ENCODE measurements at places on chromosomes 2 and 18.

DNA sequence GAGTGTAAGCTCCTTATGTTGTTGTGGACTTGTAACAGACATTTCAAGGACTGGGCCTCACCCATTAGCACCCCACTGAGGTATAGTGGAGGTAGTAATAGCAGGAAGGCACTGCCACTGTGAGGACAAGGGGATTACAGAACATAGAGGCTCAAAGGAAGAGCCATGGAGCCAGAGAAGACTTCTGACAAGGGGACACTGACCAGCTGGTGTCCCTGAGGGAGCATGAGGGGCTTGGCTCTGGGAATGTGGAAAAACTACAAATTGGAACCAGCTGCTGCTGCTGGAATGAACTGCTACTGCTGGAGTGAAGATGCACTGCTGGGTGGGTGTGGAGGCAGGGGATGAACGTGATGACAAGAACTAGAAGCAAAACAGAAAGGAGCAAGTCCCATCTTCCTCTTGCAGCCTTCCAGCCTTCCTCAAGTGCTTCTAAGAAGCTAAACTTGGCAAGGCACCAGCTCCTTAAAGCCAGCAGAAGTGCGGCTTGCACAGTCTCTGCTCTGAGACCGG, 167.3 kb upstream of the NOSTRIN start:
- DNase-seq = peak; percentile 70

DNA sequence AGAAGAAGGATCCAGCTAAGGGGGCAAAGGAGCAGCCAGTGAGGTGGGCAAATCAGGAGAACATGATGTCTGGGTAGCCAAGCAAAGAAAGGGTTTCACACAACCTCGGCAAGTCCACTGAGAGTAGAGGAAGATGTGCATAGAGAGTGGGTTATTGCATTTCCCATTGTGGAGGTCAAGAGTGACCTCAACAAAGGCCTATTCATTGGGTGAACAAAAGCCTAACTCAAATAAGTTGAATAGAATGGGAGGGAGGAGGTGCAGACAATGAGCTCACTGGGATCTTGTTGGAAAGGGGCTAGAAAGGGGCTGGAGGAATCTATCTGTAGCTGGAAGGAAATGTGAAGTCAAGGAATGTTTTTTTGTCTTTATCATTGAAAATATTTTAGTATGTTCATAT, 14.0 kb upstream of the PDCL3 start:
- DNase-seq = no peak

GRCh38 chr18:79577451-79578395, 101.9 kb upstream of the CTDP1 start:
- no peak for DNase-seq

- DNase-seq = no peak
Observed at GRCh38 chr18:76126327-76126726, 368.7 kb downstream of the ZNF516 start.

DNA sequence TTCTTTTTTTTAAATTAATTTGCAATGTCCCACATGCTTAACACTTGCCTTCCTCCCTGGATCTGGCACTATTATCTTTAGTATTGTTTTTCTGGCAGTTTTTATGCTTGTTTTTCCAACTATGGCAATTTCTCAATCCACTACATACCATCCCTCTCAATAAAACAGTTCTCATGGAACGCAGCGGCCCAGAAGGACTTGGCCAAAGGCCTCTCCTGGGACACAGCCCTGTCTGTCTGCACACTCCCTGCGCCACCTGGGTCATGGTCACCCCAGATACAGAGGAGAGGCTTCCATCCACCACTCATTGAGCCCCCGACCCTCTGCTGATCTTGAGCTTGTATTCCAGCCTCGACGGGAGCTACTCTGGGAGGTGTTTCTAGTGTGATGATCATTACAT, 91.2 kb downstream of the TWIST2 start:
- no peak for DNase-seq

DNA sequence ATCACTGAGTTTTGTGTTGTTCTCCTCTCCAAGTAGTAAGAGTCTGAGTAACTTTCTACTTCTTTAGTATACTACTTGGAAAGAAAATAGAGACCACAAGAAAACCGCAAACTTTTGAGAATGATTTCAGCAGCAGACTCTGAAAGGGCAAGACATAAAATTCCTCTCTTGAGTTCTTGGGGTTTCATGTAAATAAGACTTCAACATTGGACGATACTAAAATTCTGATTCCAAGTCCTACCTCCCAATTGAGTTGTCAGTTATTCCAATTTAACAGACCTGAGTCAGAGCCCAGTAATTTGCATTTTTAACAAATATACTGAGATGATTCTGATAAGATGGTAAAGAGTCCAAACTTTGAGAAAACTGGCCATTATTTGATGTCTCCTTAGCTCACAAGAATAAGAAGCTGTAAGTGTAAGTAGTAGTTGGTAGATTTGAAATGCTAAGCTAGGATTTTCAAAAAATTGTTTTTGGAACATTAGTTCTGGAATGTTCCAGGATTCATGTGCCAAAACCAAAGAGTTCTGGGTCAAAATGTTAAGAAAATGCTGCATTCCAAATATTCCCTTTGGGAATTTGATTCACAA, 261.6 kb upstream of the SPOPL start:
- DNase-seq = no peak

DNA sequence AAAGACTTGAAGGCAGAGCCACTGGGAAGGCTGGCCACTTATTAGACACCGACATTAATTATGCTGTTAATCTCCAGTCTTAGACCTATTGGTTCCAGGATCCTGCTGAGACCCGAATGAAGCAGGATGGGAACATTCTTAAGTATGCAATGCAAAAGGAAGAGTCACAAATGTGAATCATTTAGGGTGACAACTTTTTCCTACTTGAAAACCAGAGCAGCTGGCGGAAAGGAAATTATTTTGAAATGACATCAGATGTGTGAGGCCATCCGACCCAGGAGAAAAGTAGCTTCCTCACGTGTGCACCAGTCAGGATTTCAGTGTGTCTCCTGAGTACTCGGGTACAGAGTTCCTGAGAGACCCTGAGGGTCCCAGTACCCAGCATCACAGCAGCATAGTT, 222.9 kb upstream of the NCKAP5 start:
- DNase-seq = no peak

DNA sequence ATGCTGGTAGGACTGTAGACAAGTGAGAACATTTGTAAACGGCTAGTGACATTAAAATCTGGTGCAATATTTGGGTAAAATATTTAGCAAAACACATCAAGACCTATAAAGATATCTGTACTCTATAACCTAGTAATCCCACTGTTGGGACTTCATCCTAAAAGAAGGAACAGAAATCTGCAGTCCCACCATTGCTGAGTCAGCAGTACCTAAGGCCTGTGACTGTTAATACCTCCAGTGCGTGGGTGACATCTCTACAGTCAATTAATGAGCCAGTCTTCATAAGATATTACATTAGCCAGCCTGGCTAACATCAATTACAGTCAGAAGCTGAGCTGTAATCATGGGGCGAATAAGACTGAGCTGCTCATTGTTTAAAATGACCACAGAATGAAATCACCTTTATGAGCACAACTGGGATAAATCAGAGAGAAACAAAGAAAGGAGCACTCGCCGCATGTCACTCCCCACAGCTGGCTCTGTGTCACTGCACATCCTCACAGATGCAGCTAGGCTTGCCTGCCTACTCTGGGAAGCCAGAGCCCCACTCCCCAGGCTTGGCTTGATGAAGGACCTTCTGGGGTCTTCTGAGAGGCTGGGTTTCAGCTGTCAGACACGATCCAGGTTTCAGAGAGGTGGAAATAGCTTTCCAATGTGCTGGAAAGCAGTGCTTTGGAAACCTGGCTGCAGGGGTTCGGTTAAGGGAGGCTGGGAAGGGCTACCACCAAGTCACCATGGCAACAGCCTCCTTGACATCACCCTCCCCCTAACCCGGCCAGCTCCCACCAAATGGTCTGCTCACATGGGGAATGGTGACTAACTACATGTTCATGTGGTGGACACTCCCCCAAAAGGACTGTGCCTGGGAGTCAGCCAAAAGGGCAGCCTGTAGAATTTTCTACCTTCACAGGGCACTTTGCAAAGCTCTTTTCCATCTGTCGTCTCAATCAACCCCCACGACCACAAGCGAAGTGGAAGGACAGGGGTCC, 145.0 kb downstream of the ZBTB7C start:
- DNase-seq = no peak

DNA sequence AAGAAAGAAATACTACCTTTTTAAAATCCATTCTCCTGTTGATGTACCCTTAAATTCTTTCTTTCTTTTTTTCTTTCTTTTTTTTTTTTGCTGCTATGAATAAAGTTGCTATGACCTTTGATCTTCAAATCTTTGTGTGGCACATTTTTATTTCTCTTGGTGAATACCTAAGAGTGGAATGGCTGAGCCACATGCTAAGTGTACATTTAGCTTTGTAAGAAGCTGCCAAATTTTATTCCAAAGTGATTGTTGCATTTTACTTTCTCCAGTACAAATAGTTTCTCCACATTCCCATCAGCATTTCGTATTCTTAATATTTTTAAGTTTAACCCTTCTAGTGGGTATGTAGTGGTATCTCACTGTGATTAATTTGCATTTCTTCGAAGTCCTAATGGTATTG, 88.8 kb upstream of the RAB27B start:
- no peak for DNase-seq

- DNase-seq = no peak
Observed at GRCh38 chr2:192165842-192166241, 28.9 kb downstream of the TMEFF2 start.

GRCh38 chr2:32627814-32628579, at the start of gene TTC27:
TSS of gene TTC27 (plus strand) at chr2:32628050. CDS start at chr2:32628293, 243 bp downstream.
- DNase-seq = peak; percentile 88

- DNase-seq = no peak
Observed at GRCh38 chr2:187982668-187983067, 309.0 kb upstream of the GULP1 start.

DNA sequence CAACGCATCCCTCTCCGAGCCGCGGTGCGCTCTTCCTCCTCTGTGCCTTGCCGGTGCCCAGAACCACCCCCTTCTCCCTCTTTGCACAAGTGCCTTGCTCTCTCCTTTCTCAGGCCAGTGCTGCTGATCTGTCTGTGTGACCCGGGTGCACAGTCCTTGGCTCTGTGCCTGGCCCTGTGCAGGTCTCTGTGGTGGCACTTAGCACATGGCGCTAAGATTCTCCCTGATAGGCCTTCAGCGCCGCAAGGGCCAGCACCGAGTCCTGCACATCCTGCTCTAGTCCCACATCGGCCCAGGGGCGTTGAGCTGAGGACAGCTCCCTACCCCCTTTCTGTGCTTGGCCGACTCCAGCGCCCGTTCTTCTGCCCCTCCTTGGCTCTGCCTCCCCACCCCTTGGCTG, 136.1 kb downstream of the NEDD4L start:
- DNase-seq = no peak

DNA sequence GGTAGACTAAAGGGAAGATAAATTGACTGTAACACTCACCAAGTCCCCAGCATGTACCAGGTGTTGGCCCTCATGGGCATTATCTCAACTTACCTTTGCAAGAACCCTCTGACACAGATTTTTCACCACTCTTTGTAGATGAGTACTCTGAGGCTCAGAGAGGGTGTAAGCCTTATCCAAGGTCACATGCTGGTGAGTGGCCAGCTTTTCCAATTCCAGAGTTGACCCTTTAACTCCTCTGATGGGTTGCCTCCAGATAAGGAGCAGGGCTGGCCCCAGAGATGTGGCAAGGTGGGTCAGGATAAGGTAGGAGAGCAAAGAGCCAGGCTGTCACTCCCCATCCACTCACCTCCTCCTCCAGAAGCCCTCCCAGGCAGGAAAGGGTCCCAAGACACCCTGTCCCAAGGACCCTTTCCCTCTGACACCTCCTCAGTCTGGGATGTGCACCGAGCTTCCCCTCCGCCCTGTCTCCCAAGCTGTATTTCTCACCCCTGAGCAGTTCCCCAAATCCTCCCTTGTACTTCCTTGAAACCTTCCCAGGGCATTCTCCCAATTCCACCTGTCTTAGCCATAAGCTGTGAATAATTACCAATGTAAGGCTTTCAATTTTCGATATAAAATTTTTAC, 165.9 kb downstream of the ZFP36L2 start:
- DNase-seq = no peak

GRCh38 chr2:102544182-102544581, 71.2 kb downstream of the SLC9A4 start:
- no peak for DNase-seq

- DNase-seq = no peak
Observed at GRCh38 chr2:159882130-159882745, 84.2 kb upstream of the CD302 start.

DNA sequence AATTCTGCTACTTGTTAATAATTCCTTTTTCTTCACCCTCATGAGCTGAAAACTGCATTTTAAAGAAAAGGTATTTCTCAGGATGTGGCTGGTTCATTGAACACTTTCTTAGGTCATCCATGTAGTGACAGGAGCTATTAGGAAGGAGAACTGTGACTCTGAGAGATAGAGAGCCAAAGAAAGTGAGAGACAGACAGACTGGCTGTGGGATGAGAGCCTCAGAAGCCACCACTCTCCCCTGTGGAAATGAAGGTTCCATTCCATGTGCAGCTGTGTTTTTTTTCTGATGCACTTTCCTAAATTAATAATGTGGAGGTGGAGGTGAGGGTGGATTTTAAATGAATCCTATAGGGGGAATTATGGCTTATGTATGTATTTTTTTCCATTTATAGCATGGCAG, 113.3 kb downstream of the FAM210A start:
- no peak for DNase-seq

DNA sequence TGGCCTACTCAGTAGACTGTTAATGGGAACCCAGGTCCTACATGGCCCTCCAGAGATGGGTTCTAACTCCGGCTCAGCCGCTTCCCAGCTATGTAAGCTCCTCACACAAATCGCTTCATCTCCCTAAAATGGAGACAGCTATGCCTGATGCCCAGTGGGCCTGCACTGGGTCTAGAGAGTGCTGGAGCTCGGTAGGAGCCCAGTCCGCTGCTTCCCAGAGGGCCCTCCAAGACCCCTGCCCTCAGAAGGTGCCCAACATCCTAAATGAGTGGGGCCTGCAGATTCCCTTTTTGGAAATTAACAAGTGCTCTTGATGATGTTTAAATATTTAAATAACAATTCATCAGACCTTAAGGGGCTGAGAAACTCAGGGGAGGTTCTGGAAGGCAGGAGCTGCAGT, 47.1 kb downstream of the HS1BP3 start:
- no peak for DNase-seq

- DNase-seq = no peak
Observed at GRCh38 chr2:2879071-2879470, 498.5 kb downstream of the EIPR1 start.

- no peak for DNase-seq
Observed at GRCh38 chr2:168480825-168481585, 24.9 kb downstream of the CERS6 start.

- no peak for DNase-seq
Observed at GRCh38 chr2:104344985-104345384, 508.9 kb upstream of the POU3F3 start.

DNA sequence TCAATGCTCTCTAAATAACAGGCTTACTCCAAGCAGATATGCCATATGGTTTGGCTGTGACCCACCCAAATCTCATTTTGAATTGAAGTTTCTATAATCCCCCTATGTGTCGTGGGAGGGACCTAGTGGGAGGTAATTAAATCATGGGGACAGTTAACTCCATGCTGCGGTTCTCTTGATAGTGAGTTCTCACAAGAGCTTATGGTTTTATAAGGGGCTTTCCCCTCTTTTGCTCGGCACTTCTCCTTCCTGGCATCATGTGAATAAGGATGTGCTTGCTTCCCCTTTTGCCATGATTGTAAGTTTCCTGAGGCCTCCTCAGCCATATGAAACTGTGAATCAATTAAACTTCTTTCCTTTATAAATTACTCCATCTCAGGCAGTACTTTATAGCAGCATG, 302.7 kb upstream of the ZC3H15 start:
- DNase-seq = no peak

All from left renal pelvis (tissue), 4 donors.